GM04504 (cell line): ENCODE measurements at places on chromosomes 1 and 21.

- no peak for DNase-seq
These were observed 183.5 kb downstream of the HMCN1 start for GRCh38 chr1:185917646-185918045.

GRCh38 chr1:226827458-226827857 lies 43.0 kb upstream of the PSEN2 start:
- DNase-seq: no peak

DNA sequence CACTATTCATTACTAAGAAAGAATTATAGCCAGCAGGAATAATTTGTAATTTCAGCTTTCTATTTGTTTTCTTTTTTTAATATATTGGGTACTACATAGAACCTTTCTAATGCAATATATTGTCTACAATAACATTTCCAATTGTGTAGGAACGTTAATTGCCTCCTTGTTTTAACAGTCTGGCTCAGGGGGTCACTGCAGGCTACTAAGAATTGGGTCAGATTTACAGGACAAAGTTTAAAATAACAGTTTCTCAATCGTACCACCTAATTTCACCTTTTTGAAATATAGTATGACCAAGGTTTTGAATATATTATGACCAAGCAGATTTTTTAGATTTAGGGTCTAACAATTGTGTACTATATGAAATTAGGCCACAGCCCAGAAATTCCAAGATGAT lies 2.4 kb downstream of the CFH start:
- DNase-seq: no peak

GRCh38 chr1:168091720-168092550 lies 44.8 kb downstream of the GPR161 start:
- no peak for DNase-seq

DNA sequence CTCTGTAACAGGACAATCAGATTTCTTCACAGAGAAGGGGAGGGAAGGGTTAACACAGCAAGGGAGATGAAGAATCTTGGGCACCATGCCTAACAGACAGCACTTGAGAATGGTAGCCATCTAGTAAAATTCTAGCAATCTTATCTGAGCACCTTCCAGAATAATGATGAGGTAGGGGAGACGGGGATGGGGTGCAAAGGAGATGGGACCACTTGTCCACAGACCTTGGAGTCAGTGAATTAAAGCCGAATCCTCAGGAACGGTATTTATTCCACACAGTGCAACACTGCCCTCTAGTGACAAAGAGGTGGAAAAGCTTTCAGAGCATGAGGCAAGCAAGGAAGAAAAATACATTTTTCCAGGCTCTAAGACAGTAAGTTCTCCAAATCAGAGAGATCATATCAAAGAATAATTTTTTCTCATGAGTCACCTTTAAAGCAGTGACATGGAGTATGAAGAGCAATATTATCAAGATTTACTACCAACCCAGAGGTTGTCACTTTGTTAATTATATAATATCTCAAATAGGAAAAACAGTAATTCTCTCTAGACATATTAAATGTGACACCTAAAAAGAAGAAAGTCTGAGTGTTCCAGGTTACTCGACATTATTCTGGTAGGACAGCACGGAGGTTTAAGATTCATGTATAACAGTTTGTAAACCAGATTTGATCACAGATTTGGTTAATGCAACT lies 43.3 kb upstream of the LPAR3 start:
- peak; percentile 42 for DNase-seq

GRCh38 chr1:205575294-205575885 lies 56.4 kb downstream of the ELK4 start:
- DNase-seq: no peak

DNA sequence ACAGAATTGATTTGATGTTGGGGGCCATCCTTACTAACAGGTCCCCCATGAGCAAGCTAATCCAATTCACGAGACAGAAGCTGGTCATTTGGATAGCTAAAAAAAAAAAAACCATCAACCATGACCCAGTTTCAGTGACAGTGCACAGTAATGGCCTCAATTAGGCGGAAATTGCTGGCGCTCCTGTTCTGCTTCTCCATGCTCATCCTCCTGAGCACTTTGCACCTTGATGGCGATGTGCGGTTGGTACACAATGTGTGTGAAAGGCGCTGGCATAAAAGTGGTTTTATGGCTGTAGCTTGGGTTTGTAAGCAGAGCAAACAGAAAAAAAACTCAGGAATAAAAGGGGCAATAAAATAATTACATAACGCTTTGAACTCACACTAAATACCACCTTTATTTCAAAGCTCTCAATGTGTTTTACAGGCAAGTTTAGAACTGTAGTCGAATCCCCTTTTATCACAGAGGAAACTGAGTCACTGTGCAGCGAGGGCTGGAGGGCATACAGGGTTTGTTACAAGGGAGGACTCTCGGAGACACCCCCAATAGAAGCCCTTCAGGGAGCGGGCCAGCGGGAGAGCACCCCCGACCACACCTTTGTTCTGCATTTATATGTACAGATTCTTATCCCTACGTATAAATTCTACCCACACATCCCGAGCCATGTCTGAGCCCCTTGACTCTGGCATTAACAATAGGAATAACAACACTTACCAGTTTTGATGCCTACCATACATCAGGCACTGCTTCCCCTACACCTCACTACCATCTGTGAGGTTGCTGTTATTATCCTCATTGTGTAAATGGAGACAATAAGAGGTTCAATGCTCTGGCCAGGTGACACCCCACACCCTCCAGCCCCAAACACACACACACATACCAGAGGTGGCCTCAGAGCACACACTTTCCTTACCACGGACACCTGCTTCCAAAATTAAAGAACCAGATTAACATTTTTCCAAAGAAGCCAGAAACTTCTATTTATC lies 213.5 kb upstream of the IRF2BP2 start:
- DNase-seq: no peak

DNA sequence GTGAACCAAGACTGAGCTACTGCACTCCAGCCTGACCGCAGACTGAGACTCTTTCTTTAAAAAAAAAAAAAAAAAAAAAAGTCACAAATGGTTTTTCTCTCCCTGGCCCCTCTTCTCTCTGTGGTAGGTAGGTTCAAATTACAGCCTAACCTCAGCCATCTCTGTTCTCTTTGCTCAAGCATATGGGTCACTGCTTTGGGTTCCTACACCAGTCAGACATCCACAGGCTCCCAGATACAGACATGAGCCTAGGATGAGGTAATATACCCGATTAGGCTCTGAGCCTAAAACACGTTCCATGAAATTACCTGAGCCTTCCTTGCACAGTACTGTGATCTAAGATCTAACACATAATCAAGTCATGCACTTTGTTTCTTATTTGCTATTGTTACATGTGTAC lies 90.5 kb upstream of the JAK1 start:
- no peak for DNase-seq

DNA sequence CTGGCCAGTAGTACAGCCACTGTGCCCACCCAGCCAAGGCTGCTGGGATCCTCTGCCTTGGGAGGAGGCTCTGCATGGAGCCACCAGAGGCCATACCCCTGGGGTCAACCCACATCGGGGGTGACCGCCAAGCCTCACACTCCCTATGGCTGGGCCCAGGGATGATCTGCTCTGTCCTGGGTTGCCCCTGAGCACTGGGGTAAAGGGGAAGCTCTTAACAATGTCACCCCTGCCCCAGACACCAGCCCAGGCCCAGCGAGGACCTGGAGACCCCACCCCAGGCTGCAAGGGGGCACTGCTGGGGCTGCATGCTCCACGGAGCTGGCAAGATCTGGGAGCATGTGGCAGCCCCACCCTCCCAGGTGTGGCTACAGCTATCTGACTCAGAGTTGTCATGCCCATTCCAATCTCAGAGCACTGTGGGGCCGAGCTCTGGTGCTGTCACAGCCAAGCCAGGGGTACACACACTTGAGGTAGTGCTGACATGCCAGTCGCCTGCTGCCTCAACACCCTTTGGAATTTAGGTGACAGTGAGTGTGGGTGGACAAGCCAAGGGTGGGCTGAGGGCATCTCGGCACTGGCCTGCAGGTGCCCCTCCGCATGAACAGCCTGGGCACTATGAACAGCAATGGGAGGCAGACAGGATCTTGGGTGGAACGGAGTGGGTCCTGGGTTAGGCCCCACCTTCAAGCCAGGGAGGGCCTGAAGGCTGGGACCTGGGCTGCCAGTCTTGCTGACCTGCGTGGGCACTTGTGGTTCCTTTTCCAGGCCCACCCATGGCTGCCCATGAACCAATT lies 427.7 kb downstream of the LRRIQ3 start:
- no peak for DNase-seq
